ENCODE measurements at places on chromosomes 11 and 22.

DNA sequence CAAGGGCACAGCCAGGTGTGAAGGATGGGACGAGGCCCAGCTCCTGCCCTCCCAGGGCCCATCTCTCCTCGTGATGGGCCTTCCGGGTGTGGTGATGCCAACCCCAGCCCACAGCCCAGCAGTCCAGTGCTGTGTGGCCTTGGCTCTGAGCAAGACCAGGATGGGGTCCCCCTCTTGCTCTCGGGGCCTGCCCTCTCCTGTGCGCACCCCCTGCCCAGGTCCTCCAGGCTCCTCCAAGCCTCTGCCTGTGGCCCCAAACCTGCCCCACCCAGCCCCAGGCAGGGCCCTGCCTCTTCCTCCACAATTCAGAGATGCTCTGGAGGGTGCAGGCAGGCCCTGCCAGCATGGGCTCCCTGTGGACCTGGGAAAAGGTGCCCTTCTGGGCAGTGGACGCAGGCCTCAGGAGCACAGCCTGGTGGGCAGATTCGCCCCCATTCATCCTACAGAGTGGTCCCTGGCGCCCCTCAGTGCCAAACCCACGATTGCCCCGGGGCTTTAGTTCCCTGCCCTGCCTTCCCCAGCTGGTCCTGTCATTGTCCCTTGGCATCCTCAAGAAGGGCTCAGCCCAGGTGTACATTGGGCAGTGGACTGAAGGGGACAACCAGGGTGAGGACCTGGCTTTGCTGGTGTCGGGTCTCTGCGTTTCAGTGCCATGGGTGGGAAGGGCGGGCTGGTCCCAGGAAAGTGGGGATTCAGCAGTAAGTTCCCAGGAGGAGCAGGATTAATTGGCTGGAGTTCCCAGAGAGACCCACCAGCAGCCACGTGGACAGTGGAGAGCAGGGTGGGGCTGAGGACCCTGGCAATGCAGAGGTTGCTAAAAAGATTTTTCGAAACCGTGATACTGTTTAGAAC, 19.8 kb downstream of the EIF1AD start:
- DNase-seq = no peak
- H3K4me1 ChIP-seq = no peaks in the 10 kb centered on the region
- H3K27ac ChIP-seq = no peak overlapping the region

DNA sequence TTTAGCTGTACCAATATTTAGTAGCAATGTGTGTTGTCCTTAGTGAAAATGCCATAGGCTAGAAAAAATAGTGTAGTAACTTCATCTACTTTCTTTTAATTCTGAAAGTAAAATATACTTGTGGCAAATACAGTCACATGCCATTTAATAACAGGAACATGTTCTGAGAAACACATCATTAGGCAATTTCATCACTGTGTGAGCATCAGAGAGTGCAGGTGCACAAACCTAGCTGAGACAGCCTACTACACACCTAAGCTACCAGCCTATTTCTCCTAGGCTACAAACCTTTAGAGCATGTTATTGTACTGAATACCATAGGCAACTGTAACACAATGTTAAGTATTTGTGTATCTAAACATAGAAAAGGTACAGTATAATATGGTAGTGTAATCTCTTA, 127.0 kb upstream of the PITPNB start:
- H3K36me3 ChIP-seq = no peaks in the 10 kb centered on the region
- H3K4me3 ChIP-seq = no peak overlapping the region
- H3K4me1 ChIP-seq = no peaks in the 10 kb centered on the region
- no peak for DNase-seq
- no peaks in the 10 kb centered on the region for H3K27me3 ChIP-seq

DNA sequence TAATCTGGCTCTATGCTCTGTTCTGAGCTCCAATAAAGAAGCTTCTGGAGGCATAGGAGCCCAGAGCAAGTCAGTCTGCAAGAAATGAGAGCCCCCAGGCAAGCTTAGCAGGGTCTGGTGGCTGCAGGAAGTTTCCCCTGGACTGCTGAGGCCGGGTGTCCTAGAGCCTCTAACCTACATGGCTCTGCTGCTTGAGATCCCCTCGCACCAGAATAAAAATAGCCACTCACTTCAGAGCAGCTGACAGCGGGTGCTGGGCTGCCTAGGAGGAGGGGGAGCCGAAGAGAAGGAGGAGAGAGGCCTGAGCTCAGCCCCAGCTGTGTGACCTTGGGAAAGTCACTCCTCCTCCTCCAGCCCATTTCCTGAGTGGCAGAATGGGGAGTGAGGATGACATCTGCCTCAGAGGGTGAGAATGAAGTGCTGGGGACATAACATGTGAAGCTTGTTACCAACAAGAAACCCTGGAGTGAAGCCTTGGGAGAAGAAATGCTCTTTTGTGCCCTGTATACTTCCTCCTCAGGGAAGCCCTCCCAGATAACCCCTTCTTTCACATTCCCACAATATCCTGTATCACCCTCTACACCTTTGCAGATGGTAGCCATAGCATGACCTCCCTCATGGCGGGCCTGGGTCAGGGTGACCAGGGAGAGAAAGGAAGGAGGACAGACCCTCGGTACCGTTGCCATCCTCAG, 3.6 kb upstream of the INPP5J start:
- no peak overlapping the region for H3K4me3 ChIP-seq
- DNase-seq = no peak
- H3K27me3 ChIP-seq = no peaks in the 10 kb centered on the region
- H3K36me3 ChIP-seq = no peaks in the 10 kb centered on the region

DNA sequence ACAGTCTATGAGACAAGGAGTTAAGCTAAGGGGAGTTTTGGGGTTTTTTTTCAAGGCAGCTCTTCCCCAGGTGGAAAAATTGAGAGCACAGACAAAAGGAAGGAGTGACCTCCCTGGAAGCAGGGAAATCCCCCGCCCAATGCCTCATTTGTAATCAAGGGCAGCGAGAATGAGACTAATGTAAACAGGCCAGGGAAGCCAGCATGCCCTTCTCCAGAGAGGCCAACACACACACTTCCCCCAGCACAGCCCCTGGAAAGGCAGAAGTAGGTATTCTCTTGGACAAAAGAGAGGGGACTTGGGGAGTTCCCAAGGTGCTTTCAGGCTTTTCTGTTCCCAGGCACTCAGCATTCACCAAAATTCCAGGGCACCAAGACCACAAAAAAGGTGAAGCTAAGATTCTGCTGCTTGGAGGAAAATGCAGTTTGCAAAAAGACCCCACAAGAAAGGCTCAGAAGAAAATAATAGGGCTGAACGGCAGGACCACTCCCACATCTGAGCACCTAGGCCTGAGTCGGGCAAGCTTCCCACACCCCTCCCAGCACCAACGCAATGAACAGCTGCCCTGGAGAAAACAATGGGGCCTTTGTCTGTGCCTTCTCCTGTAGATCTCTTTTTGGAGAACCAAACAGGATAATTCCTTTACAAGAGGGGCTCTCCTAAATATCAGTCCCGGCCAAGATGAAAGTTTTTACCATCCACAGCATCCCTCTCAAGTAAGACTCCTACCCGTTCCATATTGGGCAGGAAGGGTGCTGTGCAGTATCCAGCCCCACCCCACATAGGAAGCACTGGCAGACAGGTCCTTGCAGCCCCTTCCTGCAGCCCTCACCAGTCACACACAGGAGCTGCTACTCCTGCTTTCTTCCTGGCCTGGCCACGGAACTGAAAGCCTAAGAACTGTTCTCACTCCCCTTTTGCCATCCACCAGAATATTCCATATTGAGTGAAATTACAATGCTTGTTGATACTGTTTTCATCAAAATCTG, 70.7 kb upstream of the AKIP1 start:
- no peaks in the 10 kb centered on the region for H3K27me3 ChIP-seq
- H3K27ac ChIP-seq = peak overlapping the region; percentile 14
- DNase-seq = peak; percentile 15

DNA sequence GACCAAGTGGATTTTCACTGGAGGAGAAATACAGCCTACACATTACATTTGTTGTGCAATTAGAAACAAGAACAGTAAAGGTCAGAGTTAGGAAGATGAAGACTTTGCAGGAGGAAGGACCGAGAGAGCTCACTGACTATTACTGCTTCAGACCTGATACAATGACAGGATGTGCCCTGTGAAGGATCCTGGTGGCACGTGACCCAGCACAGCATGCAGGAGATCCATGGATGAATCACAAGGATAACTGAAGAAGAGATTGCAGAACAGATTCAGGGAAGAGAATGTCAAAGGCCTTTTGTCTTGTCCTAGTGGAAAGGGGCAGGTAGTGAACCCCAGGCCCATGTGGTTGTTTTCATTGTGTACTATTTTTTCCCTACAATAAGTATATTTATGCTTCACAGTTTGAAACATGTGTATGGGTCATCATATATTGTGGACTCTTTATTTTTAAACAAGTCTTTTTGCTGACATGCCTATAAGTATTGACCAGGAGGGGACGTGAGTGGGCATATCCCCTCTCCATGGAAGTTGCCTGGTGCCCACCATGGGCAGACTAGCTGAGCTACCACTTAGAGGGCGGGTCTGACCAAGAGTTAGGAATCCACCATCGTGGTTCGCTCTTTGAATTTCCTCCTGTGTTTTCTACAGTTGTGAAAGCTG, 44.3 kb downstream of the RASSF10 start:
- H3K27me3 ChIP-seq = peaks cover 36% of the 10 kb centered on the region
- H3K4me1 ChIP-seq = peaks cover 9% of the 10 kb centered on the region
- H3K36me3 ChIP-seq = no peaks in the 10 kb centered on the region
- no peak for DNase-seq
- H3K27ac ChIP-seq = no peak overlapping the region

- DNase-seq = no peak
- no peaks in the 10 kb centered on the region for H3K4me1 ChIP-seq
- H3K4me3 ChIP-seq = no peak overlapping the region
- no peaks in the 10 kb centered on the region for H3K36me3 ChIP-seq
Measured at GRCh38 chr11:79466411-79466810, 25.6 kb upstream of the TENM4 start.

DNA sequence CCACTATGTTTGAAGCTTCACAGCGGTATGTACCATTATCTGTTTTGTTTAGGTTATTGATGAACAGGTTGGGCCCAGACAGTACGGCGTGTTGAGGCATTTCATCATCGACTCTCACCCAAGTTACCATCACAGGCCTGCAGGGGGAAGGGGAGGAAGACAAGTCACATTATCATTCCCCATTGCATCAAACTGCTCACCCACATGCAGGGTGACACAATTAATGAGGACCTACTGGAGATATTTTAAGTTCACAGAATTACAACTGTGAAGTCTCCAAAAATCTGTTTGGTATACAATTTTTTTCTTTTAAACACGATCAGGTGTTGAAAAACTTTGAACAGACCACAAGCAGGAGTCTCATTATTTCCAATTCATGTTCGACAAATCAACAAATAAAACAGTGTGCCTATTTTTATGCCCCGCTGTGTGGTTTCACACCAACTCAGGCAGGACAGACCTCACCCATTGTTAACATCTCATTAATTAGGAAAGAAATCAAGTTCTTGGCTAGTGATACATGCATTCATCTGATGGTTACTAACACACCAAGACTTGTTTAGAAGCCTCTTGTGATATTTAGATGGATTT, 289.5 kb downstream of the CADM1 start:
- H3K27ac ChIP-seq = no peak overlapping the region
- H3K4me3 ChIP-seq = no peak overlapping the region
- no peak for DNase-seq
- no peaks in the 10 kb centered on the region for H3K4me1 ChIP-seq
- no peaks in the 10 kb centered on the region for H3K36me3 ChIP-seq

GRCh38 chr11:27557226-27557625, 50.7 kb upstream of the LIN7C start:
- H3K27ac ChIP-seq = no peak overlapping the region
- no peaks in the 10 kb centered on the region for H3K4me1 ChIP-seq
- H3K36me3 ChIP-seq = no peaks in the 10 kb centered on the region
- no peak for DNase-seq
- no peak overlapping the region for H3K4me3 ChIP-seq

- H3K4me3 ChIP-seq = no peak overlapping the region
- no peak overlapping the region for H3K27ac ChIP-seq
- no peaks in the 10 kb centered on the region for H3K36me3 ChIP-seq
- H3K27me3 ChIP-seq = peaks cover 76% of the 10 kb centered on the region
- no peak for DNase-seq
Measured at GRCh38 chr11:33861386-33861785, 30.5 kb downstream of the LMO2 start.

- no peak overlapping the region for H3K27ac ChIP-seq
- H3K4me1 ChIP-seq = no peaks in the 10 kb centered on the region
- no peaks in the 10 kb centered on the region for H3K36me3 ChIP-seq
- DNase-seq = no peak
Measured at GRCh38 chr11:72935700-72936099, 121.5 kb downstream of the ATG16L2 start.

DNA sequence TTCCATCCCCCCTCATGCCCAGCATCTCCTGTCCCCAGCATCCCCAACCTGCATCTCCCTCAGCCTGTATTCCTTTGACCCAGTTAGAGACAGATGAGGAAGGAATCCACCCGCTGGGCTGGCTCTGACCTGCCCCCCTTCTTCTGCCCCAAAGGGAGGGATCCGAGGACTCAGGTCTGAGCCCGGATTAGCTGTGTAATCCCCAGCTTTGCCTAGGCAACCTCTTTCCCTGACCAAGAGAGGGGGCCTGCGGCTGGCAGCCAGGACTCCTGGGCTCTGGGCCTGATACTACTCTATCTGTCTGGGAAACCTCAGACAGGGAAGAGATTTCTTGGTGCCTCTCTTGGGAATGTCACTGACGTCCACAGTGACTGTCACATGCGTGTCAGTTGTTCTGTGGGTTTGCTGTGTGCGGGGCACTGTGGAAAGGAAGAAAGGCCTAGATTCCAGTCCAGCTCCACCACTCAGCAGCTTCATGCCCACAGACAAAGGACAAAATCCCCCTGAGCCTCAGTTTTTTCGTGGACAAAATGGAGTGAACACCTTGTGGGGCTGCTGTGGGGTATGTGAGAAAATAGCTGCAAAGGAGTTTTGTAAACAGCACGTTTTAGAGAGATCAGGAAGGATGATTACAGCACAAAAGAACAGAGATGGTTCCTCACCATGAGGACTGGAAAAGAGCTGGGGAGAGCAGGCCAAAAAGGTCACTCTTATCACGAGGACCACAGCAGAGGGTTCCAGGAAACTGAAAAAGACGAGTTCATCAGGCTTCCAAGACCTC, 1.3 kb upstream of the NDUFV1 start:
- peak overlapping the region; percentile 69 for H3K4me3 ChIP-seq
- H3K36me3 ChIP-seq = peaks cover 10% of the 10 kb centered on the region
- DNase-seq = no peak
- peaks cover 34% of the 10 kb centered on the region for H3K4me1 ChIP-seq
- H3K27ac ChIP-seq = peak overlapping the region; percentile 55

- no peak overlapping the region for H3K27ac ChIP-seq
- H3K4me1 ChIP-seq = no peaks in the 10 kb centered on the region
- H3K36me3 ChIP-seq = no peaks in the 10 kb centered on the region
Measured at GRCh38 chr11:112822478-112823274, 138.5 kb upstream of the NCAM1 start.

- no peak overlapping the region for H3K4me3 ChIP-seq
- DNase-seq = no peak
- H3K4me1 ChIP-seq = no peaks in the 10 kb centered on the region
- peaks cover 15% of the 10 kb centered on the region for H3K27me3 ChIP-seq
- H3K27ac ChIP-seq = no peak overlapping the region
Measured at GRCh38 chr11:36210529-36210928, 78.7 kb downstream of the COMMD9 start.

- H3K27me3 ChIP-seq = no peaks in the 10 kb centered on the region
- no peak overlapping the region for H3K4me3 ChIP-seq
- no peak for DNase-seq
- no peak overlapping the region for H3K27ac ChIP-seq
- H3K36me3 ChIP-seq = peaks cover 4% of the 10 kb centered on the region
Measured at GRCh38 chr22:27258616-27259172, 542.9 kb downstream of the MN1 start.
